ENCODE measurements at places on chromosomes 2 and 18.

GRCh38 chr2:30722936-30723725, 84.1 kb downstream of the CAPN13 start:
- DNase-seq: no peak
- no peaks in the 10 kb centered on the region for H3K4me1 ChIP-seq
- no peak overlapping the region for H3K4me3 ChIP-seq
- H3K27me3 ChIP-seq: peaks cover 16% of the 10 kb centered on the region
- no peaks in the 10 kb centered on the region for H3K36me3 ChIP-seq

- H3K27me3 ChIP-seq: no peaks in the 10 kb centered on the region
- peak overlapping the region; percentile 38 for H3K27ac ChIP-seq
- peaks cover 34% of the 10 kb centered on the region for H3K4me1 ChIP-seq
- H3K4me3 ChIP-seq: no peak overlapping the region
These were observed 62.1 kb downstream of the COBLL1 start for GRCh38 chr2:164779383-164780057.

DNA sequence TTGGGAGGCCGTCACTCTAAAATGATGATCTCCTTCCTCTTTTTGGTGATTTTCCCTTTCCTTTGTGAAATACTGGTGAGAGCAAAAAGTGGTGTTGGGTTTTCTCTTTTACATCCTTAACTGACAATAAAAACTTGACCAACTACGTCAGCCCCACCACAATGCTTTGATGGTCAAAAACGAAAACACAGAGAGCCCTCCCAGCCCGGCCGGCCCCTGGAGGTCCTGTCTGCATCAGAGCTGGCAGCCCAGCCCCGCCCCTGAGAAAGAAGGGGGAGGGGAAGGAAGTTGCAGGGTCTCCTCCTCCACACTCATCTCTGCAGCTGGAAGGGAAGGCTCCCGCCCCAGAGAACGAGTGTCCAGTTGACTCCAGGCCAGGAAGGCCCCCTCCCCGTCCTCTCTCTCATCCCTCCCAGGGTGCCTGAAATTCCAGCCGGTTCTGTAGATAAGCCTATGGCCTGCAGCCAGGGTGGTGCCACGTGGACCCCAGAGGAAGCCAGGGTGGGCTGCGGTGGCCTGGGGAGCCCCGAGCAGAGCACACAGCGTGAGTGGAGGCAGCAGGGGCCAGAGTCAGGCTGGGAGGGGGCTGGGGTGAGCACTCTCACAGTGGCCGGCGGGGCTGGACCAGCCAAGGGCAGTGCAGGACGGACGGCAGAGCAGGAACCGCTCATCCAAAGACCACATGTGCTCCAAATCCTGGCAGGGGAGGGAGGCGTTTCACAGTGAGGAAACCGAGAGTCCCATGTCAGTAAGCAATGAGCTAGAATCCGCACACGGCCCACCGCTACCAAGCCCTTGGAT, 19.8 kb downstream of the BIN1 start:
- no peak overlapping the region for H3K27ac ChIP-seq
- DNase-seq: no peak
- H3K4me1 ChIP-seq: no peaks in the 10 kb centered on the region
- no peaks in the 10 kb centered on the region for H3K36me3 ChIP-seq
- no peaks in the 10 kb centered on the region for H3K27me3 ChIP-seq
- H3K4me3 ChIP-seq: no peak overlapping the region

DNA sequence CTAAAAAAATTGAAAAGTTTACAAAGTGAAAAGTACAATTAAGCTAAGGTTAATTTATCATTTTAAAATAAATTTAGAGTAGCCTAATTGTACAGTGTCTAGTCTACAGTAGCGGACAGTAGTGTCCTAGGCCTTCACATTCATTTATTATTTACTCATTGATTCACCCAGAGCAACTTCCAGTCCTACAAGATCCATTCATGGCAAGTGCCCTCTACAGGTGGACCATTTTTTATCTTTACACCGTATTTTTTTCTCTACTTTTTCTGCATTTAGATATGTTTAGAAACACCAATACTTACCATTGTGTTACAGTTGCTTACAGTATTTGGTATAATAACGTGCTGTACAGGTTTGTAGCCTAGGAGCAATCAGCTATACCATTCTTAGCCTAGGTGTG, 84.1 kb downstream of the TSN start:
- H3K27ac ChIP-seq: no peak overlapping the region
- H3K36me3 ChIP-seq: no peaks in the 10 kb centered on the region
- H3K27me3 ChIP-seq: peaks cover 8% of the 10 kb centered on the region

- no peaks in the 10 kb centered on the region for H3K4me1 ChIP-seq
- H3K4me3 ChIP-seq: no peak overlapping the region
- no peaks in the 10 kb centered on the region for H3K27me3 ChIP-seq
- DNase-seq: no peak
These were observed 28.8 kb upstream of the RMDN2 start for GRCh38 chr2:37896319-37896718.

GRCh38 chr2:127661072-127661649, 14.2 kb downstream of the LIMS2 start:
- no peaks in the 10 kb centered on the region for H3K4me1 ChIP-seq
- no peak overlapping the region for H3K27ac ChIP-seq
- H3K27me3 ChIP-seq: peaks cover 5% of the 10 kb centered on the region
- H3K4me3 ChIP-seq: no peak overlapping the region
- H3K36me3 ChIP-seq: no peaks in the 10 kb centered on the region
- DNase-seq: peak; percentile 34

- no peak overlapping the region for H3K27ac ChIP-seq
- DNase-seq: no peak
- H3K36me3 ChIP-seq: peaks cover 16% of the 10 kb centered on the region
- peaks cover 50% of the 10 kb centered on the region for H3K4me1 ChIP-seq
- no peaks in the 10 kb centered on the region for H3K27me3 ChIP-seq
These were observed 14.0 kb downstream of the NABP1 start for GRCh38 chr2:191691898-191692297.

DNA sequence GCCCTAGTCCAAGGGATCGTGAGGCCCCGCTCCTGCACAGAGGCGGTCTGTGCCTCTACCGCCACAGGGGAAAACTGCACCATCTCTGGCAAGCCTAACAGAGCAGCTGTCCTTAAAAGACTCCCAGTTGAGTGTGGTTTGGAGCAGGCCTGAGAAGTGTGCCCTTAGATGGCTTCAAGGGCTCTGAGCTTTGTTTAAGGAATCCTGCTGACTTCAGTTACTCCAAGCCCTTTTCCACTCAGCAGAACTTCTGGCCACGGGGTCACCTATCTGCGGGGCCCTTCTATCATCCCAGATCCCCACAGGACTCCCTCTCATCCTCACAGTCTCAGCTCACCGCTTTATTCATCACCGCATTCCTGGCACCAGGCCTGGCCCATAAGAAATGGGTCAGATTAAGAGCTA, 131.5 kb downstream of the CCDC74A start:
- H3K4me1 ChIP-seq: no peaks in the 10 kb centered on the region
- no peaks in the 10 kb centered on the region for H3K36me3 ChIP-seq
- no peak for DNase-seq
- no peaks in the 10 kb centered on the region for H3K27me3 ChIP-seq
- no peak overlapping the region for H3K4me3 ChIP-seq

DNA sequence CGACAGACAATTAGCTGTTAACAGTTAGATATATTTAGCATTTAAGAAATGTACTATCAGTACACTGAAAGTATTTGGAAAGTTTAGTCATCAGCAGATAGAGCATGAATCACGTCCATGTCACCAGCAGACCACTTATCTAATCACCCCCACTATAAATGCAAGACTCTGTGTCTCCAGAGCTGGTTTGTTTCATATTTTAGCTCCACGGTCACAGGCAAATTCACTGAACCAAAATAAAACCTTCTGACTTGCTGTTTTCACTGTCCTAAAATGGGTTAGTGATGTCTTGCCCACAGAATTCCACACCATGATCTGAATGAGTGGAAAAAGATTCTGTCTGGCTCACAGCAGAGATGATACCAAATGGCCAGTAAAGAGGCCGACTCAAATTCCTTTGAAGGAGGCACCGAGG, 64.9 kb downstream of the CDH2 start:
- H3K36me3 ChIP-seq: no peaks in the 10 kb centered on the region
- no peaks in the 10 kb centered on the region for H3K27me3 ChIP-seq
- H3K4me1 ChIP-seq: peaks cover 49% of the 10 kb centered on the region
- no peak overlapping the region for H3K4me3 ChIP-seq
- peak overlapping the region; percentile 94 for H3K27ac ChIP-seq
- no peak for DNase-seq

DNA sequence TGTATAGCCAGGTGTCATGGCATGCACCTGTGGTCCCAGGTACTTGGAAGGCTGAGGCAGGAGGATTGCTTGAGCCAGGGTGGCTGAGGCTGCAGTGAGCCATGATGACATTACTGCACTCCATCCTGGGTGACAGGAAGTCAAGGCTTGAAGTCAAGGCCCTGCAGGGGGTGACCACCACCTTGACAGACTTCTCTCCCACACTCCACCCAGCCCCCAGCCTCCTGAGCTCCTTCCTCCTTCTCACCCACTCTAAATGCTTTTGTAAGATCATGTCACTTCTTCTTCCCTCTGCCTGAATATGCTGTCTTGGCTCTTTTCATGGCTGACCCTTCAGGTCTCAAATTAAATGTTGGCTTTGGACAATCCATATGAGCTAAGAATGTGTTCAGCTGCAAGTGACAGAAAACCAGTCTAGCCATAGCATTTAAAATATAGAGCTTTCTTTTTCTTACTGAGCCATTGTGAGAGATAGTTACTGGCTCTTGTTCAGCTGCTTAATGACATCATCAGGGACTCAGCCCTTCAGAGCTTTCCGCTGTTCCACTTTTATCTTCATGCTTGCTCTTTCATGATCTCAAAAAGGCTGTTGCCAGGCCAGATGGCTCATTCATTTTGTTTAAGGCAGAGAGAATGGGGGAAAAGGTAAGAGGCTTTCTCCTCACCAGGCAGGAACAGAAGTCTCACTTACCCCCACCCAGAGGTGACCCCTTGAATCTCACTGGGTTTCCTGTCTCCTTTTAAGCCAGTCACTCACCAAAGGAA, 36.7 kb upstream of the TTC39C start:
- no peak overlapping the region for H3K4me3 ChIP-seq
- no peaks in the 10 kb centered on the region for H3K4me1 ChIP-seq
- no peak for DNase-seq
- H3K36me3 ChIP-seq: no peaks in the 10 kb centered on the region
- H3K27me3 ChIP-seq: peaks cover 7% of the 10 kb centered on the region
- no peak overlapping the region for H3K27ac ChIP-seq

DNA sequence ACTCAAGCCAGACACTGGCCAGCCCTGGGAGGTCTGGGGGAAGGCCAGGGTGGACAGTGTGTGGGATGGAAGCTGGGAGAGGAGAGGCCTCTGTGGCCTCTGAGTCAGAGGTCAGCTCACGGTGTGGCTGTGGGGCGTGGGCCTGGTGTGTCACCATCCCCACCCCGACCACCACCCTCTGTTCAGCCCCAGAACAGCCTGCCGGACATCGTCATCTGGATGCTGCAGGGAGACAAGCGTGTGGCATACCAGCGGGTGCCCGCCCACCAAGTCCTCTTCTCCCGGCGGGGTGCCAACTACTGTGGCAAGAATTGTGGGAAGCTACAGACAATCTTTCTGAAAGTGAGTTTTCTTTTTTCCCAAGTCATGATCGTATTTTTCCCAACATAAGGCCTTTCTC, 110.5 kb downstream of the DYSF start:
- DNase-seq: no peak
- H3K4me3 ChIP-seq: no peak overlapping the region

GRCh38 chr2:100561191-100561590, 1.6 kb upstream of the PDCL3 start:
- DNase-seq: no peak
- no peak overlapping the region for H3K27ac ChIP-seq

DNA sequence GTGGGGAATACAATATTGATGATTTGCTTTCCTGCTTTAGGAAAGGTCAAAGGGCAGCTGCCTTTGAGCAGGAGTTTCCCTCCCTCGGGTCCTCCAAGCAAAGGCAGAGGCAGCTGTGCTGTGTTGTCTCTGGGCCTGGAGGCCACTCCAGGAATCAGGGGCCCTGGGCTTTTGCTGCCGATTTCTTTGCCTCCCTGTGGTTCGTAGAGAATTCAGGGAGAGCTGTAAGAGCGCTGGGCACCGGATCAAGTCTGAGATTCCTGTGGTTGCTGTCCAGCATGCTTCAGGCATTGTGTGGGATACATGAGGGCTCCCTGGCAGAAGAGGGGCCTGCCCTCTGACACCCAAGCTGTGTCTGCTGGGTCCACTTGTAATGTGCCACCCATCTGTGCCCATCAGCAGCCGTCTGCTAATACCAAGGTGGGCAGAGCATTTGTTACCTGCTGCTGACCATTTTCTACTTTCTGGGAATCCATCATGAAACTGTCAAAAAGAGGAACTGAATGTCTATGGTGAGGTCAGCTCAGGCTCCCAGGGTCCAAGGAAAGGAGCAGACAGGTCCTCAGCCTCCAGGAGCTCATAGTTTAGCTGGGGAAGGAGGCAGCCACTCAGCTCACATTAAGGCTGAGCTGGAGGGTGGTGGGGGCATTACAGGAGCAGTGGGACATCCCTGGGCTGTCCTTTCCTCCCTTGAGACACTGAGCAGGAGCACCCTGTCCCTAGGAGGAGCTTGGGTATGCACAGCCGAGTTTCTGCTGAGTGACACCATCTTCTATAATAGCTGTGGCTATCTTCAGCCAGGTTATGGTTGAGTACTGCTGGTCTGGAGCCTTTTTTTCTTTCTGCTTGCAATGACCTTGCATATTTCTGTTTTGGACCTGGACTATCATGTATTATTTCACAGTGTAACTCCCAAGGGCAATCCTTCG, 68.5 kb downstream of the CTIF start:
- H3K27me3 ChIP-seq: no peaks in the 10 kb centered on the region
- H3K4me3 ChIP-seq: no peak overlapping the region
- DNase-seq: no peak

- H3K4me3 ChIP-seq: no peak overlapping the region
- no peaks in the 10 kb centered on the region for H3K27me3 ChIP-seq
- H3K27ac ChIP-seq: peak overlapping the region; percentile 34
These were observed 394.4 kb downstream of the FIGN start for GRCh38 chr2:163341426-163341825.

DNA sequence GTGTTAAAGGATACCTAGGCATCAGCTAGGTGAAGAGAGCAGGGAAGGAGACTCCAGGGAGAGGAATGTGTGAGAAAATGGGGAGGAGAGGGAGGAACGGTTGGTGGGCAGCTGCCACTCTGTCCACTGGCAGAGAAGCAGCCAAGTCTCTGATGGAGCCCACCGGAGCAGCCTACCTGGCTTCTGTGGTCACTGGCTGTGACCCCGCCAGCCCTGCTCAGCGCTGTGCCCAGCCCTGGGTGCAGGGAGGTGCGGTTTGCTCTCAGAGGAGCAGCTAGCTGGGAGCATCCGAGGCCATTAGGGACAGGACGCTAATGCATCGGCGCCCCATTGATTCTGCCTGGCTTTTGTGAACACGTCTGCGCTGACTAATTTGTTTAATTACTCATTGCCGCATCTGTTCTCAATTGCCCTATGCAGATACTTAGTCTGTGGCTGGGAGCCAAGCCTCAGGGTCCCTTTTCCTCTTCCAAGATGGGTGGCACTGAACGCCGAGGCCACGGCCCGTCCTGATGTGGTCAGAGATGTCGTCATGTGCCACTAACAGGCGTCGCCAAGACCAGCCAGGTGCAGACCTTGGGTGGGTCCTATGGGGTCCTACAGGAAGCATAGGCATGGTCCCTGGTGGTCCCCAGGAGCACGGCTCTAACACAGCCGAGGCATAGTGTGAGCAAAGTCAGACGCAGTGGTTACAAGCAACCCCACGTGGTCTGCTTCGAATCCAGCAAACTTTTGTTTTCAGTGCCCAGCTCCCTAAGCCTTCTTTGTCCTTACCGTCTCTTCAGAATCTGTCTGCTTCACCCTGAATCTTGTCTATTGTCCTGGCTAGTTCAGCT, 82.0 kb downstream of the RRM2 start:
- no peaks in the 10 kb centered on the region for H3K27me3 ChIP-seq
- H3K4me1 ChIP-seq: peaks cover 9% of the 10 kb centered on the region
- no peak overlapping the region for H3K4me3 ChIP-seq
- H3K27ac ChIP-seq: no peak overlapping the region
- H3K36me3 ChIP-seq: no peaks in the 10 kb centered on the region
